ENCODE measurements at places on chromosomes 7 and 10. TPM values are rescaled to one million over a fixed set of nuclear protein-coding genes. Genes with fewer than 3 reads are reported as not detected.

The AGR2 gene
- total RNA-seq, result not detected

The ZMYND11 gene
- 34.9 TPM for total RNA-seq

The PRKCQ gene
- 44.1 TPM for total RNA-seq

The RAMP3 gene
- not detected for total RNA-seq

Measured in CD8-positive, alpha-beta memory T cell (primary cell).